Activated CD4-positive, alpha-beta T cell treated with anti-CD3 and anti-CD28 coated beads, Interleukin-2, amount 10 ng/mL, durations not matched to agents 24 days and 14 days (primary cell): ENCODE measurements at places on chromosomes 7 and 10. TPM values are rescaled to one million over a fixed set of nuclear protein-coding genes. Genes with fewer than 3 reads are reported as not detected.

The UPK3B gene
- 1.1 and 1.2 TPM in 2 replicates for total RNA-seq

GRCh38 chr7:94391726-94392392 lies 2.8 kb upstream of the COL1A2 start:
- peaks cover 28% of the 10 kb centered on the region for H3K4me1 ChIP-seq
- DNase-seq: peak; percentile 83
- peaks cover 2% of the 10 kb centered on the region for H3K27me3 ChIP-seq
- H3K4me3 ChIP-seq: peak overlapping the region; percentile 77

The FOXK1 gene
- 36.6 TPM in 2 replicates for total RNA-seq

DNA sequence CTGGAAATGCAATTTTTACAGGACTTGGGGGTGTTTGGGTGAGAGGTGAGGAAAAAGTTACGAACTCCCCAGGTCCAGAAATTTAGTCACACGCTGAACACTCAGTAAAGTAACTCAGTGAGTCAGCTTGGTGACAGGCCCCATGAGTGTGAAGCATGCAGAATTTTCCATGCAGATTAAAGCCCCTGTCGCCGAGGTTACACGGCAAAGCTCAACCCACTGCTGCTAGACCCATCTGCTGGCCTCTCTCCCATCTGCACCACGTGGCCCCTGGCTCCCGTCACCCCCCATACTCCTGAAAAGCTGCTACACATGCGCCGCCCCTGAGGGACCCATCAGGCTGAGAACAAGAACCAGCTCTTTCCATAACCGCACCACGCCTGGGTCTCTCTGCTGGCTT lies 7.0 kb upstream of the MMP21 start:
- no peaks in the 10 kb centered on the region for H3K4me1 ChIP-seq
- no peak overlapping the region for H3K27ac ChIP-seq
- no peak for DNase-seq
- H3K36me3 ChIP-seq: no peaks in the 10 kb centered on the region
- H3K4me3 ChIP-seq: no peak overlapping the region
- no peaks in the 10 kb centered on the region for H3K27me3 ChIP-seq

The DPYSL4 gene
- total RNA-seq: 32.5 TPM in 2 replicates

GRCh38 chr7:43658718-43659548 lies 70.4 kb downstream of the COA1 start:
- H3K27me3 ChIP-seq: no peaks in the 10 kb centered on the region
- peak overlapping the region; percentile 93 for H3K27ac ChIP-seq
- peaks cover 50% of the 10 kb centered on the region for H3K36me3 ChIP-seq
- peak overlapping the region; percentile 55 for H3K4me3 ChIP-seq
- DNase-seq: peak; percentile 76

GRCh38 chr7:75966190-75966961 lies 28.0 kb downstream of the TMEM120A start:
- no peaks in the 10 kb centered on the region for H3K36me3 ChIP-seq
- H3K4me3 ChIP-seq: no peak overlapping the region
- no peak overlapping the region for H3K27ac ChIP-seq
- no peaks in the 10 kb centered on the region for H3K4me1 ChIP-seq

- H3K27me3 ChIP-seq: no peaks in the 10 kb centered on the region
- no peak for DNase-seq
- H3K27ac ChIP-seq: no peak overlapping the region
- H3K4me3 ChIP-seq: no peak overlapping the region
- H3K4me1 ChIP-seq: no peaks in the 10 kb centered on the region
Observed at GRCh38 chr7:47518827-47519226, 63.1 kb downstream of the TNS3 start.

DNA sequence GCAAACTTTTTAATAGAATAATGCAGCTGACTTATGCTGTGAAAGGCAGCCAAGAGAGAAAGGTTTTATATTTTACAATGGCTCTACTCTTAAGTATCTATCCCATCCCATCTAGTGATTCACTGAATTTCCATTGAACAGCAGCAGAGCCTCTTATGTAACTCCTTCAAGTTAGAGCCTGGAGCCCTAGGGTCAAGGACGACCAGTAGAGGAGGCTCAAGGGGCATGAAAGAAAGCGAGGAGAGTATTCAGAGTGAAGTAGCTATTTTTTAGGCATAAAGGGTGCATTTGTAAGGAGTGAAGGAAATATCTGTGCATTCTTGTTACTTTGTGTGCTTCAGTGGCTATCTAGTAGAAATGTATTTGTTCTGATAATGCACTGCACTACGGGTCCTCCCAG lies 180.2 kb upstream of the TPK1 start:
- no peak overlapping the region for H3K4me3 ChIP-seq
- H3K27ac ChIP-seq: no peak overlapping the region
- H3K4me1 ChIP-seq: no peaks in the 10 kb centered on the region
- H3K36me3 ChIP-seq: no peaks in the 10 kb centered on the region
- DNase-seq: no peak
- no peaks in the 10 kb centered on the region for H3K27me3 ChIP-seq

GRCh38 chr7:138089080-138089901 lies 13.0 kb downstream of the AKR1D1 start:
- no peaks in the 10 kb centered on the region for H3K36me3 ChIP-seq
- H3K4me3 ChIP-seq: no peak overlapping the region
- H3K4me1 ChIP-seq: no peaks in the 10 kb centered on the region
- H3K27ac ChIP-seq: no peak overlapping the region

DNA sequence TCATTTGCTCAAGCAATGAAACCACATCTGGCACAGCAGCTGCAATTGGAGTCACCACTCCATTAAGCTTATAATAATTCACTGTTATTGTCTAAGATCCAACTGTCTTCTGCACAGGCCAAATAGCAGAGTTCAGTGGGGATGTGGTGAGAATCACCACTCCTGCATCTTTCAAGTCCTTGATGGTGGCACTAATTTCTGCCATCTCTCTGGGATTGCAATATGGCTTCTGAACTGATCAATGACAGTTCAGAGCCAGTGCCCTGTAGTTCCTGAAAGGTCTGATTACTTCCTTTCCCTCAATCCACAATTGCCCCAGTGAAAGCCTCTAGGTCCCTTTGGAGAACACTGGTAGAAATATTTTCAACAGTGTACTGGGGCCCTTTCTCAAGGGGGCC lies 6.4 kb downstream of the IGFBP1 start:
- DNase-seq: no peak
- no peaks in the 10 kb centered on the region for H3K36me3 ChIP-seq
- H3K4me3 ChIP-seq: no peak overlapping the region
- H3K27ac ChIP-seq: no peak overlapping the region
- no peaks in the 10 kb centered on the region for H3K4me1 ChIP-seq

DNA sequence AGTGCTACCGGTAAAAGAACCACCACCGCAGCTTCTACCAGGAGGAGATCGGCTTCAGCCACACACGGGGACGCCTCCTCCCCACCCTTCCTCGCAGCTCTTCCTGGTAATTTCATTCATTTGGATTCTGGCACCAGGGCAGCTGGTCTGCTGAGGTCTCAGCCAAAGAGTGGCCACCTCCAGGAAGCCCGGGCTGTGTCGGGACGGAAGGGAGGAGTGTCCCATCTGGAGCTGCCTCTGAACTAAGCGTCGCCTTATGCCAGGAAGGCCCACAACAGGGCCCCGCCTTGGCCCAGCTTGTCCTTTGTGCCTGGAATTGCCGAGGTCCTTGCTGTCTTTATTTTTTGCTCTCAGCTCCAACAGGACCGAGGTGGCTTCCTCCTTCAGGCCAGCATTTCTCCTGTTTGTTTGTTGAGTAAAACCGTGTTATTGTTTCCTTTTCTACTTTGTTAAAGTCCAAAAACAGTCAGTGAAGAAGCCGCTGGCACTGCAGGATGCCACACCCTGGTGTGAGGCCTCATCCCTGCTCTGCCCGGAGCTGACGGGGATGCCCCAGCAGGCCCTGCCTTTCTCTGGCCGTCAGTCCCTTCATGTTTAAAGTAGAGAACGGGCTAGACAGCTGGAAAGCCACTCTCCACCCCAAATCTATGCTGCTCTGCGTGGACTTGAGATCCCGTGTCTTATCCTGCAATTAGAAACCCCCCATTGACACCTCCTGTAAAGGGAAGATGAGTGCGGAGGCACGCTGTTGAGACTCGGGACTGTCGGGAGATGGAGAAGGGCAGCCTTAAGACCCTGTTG lies 24.5 kb upstream of the TTYH3 start:
- H3K27ac ChIP-seq: no peak overlapping the region
- no peak for DNase-seq
- no peaks in the 10 kb centered on the region for H3K36me3 ChIP-seq
- H3K4me1 ChIP-seq: peaks cover 5% of the 10 kb centered on the region

GRCh38 chr10:79244841-79245504 lies 102.3 kb upstream of the PPIF start:
- no peaks in the 10 kb centered on the region for H3K27me3 ChIP-seq
- peak; percentile 80 for DNase-seq
- peak overlapping the region; percentile 96 for H3K4me3 ChIP-seq
- H3K4me1 ChIP-seq: peaks cover 73% of the 10 kb centered on the region

GRCh38 chr10:86968271-86968993 lies at the start of gene ADIRF:
TSS of gene ADIRF (plus strand) at chr10:86968482. CDS start at chr10:86968545, 63 bp downstream.
- peaks cover 23% of the 10 kb centered on the region for H3K4me1 ChIP-seq

- no peak for DNase-seq
- peak overlapping the region; percentile 88 for H3K27ac ChIP-seq
- H3K4me1 ChIP-seq: peaks cover 55% of the 10 kb centered on the region
- no peaks in the 10 kb centered on the region for H3K27me3 ChIP-seq
Observed at GRCh38 chr10:35217455-35217854, 90.8 kb downstream of the CREM start.
